ENCODE measurements at places on chromosomes 6 and 20.

DNA sequence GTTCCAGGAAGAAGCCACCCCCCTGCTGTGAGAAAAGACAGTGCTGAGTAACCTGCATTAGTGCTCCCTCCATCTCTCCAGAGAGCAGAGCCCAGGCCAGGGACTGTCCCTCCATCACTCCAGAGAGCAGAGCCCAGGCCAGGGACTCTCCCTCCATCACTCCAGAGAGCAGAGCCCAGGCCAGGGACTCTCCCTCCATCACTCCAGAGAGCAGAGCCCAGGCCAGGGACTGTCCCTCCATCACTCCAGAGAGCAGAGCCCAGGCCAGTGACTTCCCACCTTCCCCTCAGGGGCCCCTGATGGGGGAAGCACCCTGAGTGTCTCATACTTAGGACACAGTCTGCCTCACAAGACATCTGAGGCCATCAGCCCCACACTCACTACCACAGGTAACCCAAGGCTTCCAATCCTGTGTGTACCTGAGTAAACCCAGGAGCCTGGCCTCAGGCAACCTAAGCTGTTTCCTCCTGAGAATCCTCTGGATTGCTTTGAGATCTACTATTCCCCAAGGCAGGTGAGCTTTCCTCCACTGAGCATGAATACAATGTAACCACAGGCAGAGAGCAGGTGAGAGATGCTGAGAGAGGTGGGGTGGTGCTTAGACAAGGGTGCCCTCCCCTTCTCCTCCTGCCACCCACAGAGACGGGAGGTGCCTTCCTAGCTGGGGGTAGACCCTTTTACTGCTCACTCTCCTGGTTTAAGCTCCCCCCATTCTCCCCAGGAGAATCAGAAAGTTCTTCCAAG, 4.9 kb downstream of the TBXT start:
- no peak for DNase-seq

DNA sequence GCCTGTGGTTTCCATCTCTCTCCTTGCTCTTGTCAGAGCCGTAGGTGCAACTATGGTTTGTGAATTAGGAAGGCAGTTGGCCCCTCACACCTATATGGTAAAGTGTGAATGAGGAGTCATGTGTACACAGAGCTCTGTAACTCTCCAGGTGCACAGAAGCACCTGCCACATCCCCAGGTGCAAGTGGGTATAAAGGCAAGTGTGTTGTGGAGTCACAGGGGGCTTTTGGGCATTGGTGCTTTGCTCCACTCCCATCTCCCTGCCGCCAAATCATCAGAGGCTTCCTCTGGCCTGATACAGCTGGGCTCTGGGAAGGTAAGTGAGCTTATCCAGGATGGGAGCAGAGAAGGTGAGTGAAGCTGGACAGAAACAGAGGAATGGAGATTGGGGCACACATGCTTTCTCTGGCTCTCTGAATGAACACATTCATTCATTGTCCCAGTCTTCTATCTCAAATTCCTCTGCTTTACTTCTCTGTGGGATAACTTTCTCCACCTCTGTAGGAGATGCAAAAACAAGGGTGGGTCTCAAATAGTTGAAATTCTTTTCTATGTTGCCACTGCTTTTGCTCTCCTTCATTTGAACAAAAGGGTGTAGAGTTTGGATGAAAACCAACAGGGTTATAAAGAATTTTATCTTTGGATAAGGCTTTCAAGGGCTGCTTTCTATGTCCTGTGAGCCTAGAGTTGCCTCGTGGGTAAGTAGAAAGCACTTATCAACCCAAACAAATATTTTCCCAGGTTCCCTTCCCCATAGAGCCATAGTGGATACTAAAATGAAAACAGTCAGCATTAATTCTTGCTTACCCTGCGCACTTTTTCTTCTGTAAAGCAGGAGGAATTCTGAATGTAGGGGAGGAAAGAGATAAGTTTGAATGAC, 45.0 kb upstream of the RIPOR2 start:
- no peak for DNase-seq

- no peak for DNase-seq
Observed at GRCh38 chr20:48556956-48557355, 270.8 kb downstream of the PREX1 start.

GRCh38 chr6:82017288-82017687, 230.3 kb downstream of the IBTK start:
- no peak for DNase-seq

DNA sequence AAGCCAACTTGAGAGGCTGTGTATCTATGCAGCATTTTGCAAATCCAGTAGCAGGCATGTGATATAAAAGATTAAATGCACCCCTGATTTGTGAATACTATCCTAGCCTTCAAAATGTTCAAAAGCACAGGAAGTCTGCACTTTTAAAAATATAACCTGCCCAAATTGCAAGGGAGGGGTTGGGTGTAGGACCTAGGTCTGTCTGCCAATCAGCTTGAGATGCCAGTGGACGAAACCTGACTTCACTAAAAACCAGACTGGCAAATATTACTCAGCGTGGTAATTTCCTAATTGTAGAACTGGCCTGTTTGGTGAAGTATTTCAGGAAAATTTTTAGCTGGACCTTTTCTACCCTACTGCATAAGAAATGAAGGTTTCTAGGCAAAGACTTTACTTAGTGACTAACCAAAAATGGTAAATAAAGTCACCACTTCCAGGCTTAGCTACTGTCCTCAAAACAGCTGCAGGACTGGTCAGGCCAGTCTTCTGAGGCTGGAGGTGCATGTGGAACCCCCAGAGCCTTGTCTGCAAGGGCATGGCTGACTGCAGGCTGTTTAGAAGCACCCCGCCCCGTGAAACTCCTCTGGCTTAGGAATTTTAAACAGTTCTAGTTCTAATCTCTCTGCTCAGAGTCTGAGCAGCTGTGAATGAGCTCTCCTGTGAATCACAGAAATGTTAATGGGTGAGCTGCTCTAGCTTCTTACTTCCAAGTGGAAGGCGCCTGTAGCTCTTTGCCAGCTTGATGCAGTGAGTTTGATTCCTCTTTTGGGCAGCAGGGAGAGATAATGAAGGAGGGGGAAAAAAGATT, 104.4 kb upstream of the ESR1 start:
- no peak for DNase-seq

DNA sequence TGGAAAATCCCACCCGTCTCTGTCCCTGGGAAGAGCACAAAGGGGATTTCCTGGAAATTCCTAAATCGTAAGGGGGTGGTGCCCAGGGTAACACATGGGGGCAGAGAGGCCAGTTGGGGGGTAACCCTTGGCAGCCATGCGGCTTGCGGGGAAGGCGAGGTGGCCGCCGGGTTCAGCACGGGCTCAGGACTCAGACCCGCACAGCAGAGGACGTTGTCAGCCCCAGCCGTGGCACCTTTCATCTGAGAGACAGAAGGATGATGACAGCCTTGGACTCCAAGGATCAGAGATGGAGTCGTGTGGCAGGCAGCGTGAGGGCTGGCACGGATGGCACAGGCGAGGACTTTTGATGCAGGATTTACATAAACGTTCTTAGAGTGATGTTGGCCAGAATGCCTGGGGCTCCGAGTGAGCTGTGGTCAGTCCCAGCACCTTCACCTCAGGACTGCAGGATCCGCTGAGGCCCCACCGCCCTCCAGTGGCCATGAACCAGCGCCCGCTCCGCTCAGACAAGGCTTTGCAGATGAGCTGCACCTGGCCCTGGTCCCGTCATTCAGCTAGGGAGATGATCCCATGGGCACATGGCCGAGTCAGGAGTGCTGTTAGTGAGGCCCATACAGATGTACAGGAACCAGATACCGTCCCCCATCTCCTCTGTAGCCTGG, 190.3 kb downstream of the TAF4 start:
- DNase-seq = peak; percentile 41

- DNase-seq = no peak
Observed at GRCh38 chr6:44806656-44807055, 419.1 kb downstream of the CDC5L start.

GRCh38 chr6:87706187-87706966, 4.3 kb upstream of the AKIRIN2 start:
- DNase-seq = no peak

DNA sequence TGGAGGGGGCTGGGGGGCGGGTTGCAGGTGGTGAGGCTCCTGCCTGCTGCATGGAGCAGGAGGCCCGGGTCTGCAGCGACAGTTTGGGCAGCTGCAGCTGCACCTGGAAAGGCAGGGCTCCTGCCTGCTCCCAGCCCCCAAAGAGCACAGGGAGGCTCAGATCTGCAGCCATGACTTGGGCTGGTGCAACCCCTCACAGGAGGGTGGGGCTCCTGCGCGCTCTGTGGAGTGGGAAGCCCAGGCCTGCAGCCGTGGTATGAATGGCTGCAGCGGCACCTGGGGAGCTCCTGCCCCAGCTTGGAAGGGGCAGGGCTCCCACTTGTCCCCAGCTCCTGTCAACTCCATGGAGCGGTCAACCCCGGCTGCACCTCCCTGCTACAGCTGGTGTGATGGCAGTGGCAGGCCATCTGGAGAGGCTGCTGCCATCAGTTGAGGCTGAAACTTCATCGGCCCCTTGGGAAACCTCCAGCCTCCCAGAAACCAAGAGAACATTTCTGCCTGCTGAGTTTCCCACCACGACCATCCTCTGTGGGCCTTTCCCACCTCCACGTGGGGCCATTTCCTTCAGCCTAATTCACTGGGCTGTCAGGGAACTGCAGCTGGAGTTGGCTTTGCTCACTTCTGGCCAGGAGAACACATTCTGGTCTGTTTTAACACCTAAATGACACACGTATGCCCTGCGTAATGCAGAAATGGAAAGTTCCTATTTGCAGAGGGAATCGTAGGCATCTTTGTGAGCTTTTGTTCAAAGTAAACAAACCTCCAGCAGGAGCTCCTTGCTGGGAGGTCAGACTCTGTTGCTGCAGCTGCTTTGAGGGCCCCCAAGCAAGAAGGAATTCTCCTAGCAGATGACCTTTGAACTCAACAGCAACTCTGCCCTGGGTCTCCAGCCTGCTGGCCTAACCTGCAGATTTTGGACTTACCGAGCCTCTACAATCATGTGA, 429.0 kb downstream of the PREX1 start:
- DNase-seq = no peak

GRCh38 chr6:111171577-111172400, 84.5 kb downstream of the SLC16A10 start:
- DNase-seq = no peak

- no peak for DNase-seq
Observed at GRCh38 chr20:63686492-63687321, 9.7 kb upstream of the TNFRSF6B start.

GRCh38 chr6:118281291-118281690, 266.8 kb upstream of the PLN start:
- DNase-seq = peak; percentile 8

- no peak for DNase-seq
Observed at GRCh38 chr6:92196325-92196724, 1223.0 kb downstream of the EPHA7 start.

DNA sequence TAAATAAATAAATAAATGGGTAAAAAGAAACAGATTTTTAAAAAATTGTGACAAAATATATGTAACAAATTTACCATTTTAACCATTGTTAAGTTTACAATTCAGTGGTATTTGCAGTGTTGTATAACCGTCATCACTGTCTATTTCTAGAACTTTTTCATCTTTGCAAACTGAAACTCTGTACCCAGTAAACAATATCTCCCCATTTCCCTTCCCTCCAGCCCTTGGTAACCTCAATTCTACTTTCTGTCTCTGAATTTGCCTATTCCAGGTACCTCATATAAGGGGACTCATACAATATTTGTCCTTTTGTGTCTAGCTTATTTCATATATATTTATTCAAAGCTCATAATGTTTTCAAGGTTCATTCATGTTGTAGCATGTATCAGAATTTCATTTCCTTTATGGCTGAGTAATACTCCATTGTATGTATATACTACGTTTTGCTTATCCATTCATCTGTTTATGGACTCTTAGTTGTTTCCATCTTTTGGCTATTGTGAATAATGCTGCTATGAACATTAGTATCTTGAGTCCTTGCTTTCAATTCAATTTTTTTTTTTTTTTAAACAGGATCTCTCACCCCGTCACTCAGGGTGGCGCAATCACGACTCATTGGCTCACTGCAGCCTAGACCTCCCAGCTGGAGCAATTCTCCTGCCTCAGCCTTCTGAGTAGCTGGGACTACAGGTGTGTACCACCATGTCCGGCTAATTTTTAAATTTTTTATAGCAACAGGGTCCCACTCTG, 8.9 kb downstream of the MANBAL start:
- no peak for DNase-seq

DNA sequence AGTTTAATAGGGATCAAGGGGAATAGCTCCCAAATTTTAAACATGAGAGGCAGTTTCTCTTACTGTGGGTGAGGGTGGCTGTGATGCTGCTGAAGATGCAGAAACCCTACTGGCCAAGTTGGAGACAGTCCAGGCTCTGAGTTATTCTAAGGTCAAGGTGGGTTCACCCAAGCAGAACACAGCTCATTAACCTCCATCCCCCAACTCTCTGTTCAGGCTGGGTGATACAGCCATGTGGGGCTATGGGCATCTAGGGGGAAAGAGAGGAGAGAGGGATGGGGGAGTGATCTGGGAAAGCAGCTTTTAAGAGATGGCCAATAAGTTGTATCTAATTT, 18.9 kb upstream of the TRAM2 start:
- DNase-seq = no peak

DNA sequence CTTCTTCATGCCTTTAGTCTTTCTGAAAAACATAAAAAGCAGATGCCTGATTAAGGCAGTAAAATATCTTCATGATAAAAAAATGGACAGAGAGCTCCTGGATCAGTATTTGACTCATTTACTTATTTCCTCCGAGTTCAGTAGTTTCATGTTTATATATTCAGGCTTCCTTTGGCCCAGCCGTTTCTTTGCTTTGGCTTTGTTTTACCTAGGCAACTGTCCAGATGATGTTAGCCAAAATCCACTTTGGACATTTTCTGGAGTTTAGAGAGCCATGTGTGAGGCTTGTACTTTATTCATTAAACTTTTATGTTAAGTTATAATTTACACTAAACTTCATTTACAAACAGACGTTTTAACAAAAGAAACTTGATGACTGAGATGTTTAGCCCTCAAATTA, 307.1 kb upstream of the RSPO3 start:
- no peak for DNase-seq

GRCh38 chr20:48019940-48020339, 234.7 kb upstream of the SULF2 start:
- DNase-seq = no peak
